ENCODE measurements at places on chromosomes 2 and 18. TPM values are rescaled to one million over a fixed set of nuclear protein-coding genes. Genes with fewer than 3 reads are reported as not detected.

Gene MARCHF4
- 8.0 TPM for total RNA-seq

Gene RAB6D
- not detected for total RNA-seq

Gene SLC4A3
- 4.0 TPM for total RNA-seq

Gene SERPINB3
- 0.07 TPM for total RNA-seq

Gene MAPK4
- under 0.01 TPM for total RNA-seq

Gene SERPINB12
- not detected for total RNA-seq

Gene DSEL
- 53.5 TPM for total RNA-seq

Gene GAD1
- total RNA-seq: 0.07 TPM

Gene NDUFV2
- total RNA-seq: 71.7 TPM

Gene IL1A
- total RNA-seq: 0.85 TPM

Gene CAPN14
- 0.26 TPM for total RNA-seq

Gene PRSS56
- total RNA-seq: not detected

Gene XDH
- 2.7 TPM for total RNA-seq

Gene CFAP221
- total RNA-seq: 0.13 TPM

Gene CHRND
- not detected for total RNA-seq

Gene ALK
- total RNA-seq: 0.07 TPM

Gene GLB1L
- total RNA-seq: 12.1 TPM

Gene SH3RF3
- 7.8 TPM for total RNA-seq

Gene EDAR
- total RNA-seq: not detected

Gene MEIS1
- total RNA-seq: 23.6 TPM

Gene UNC80
- total RNA-seq: not detected

Gene HOXD4
- total RNA-seq: 4.6 TPM

Data from smooth muscle cell of the pulmonary artery (primary cell).